ENCODE measurements at places on chromosomes 7 and 10.
A peak's percentile ranks its signal among the peaks of the same experiment; 100 is the strongest.

GRCh38 chr7:38274486-38274885 is 1.1 kb upstream of the TARP start:
- DNase-seq, result no peak

DNA sequence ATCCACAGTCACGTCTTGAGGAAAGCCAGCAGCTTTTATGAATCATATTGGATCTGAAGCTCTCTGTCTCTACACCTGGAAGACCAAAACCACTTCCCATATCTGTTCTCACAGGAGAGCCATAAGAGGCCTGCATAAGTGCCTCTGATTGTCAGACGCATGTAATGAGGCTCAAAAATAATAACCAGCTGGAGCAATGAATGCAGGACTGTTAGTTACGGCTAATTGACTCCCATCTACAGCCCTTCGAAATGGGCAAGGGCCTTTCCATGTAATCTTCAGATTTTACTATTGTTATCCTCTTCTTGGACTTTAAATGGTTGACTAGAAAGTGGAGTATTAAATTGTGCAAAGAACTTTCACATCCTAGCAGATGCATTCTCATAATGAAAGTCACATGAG is 4.4 kb upstream of the SEMA3C start:
- DNase-seq, result no peak

DNA sequence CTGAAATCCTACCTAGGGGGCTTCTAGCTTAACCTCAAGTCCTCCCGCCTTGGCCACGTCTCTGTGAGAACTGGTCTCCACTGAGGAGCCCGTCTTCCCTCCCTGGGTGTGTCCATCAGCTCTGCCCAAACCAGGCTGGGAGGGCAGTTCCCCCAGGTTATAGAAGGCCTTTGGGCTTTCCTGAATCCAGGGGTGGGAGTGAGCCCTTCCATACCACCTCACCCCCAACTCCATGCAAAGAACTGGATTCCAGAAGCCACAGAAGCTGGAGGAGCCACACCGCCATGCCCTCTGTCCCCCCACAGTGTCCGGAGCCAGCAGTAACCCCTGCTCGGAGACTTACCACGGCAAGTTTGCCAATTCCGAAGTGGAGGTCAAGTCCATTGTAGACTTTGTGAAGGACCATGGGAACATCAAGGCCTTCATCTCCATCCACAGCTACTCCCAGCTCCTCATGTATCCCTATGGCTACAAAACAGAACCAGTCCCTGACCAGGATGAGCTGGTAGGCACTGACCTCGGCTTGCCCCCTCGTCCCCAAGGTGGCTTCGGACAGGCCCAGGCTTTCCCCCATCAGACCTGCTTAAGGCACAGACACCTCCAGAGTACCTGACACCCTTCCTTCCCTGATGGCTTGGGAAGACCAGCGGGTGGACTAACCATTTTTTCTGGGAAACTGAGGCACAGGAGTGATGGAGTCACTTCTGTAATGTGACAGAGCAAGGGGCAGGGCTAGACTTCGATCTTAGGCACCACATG is 4.7 kb downstream of the CPA1 start:
- no peak for DNase-seq

DNA sequence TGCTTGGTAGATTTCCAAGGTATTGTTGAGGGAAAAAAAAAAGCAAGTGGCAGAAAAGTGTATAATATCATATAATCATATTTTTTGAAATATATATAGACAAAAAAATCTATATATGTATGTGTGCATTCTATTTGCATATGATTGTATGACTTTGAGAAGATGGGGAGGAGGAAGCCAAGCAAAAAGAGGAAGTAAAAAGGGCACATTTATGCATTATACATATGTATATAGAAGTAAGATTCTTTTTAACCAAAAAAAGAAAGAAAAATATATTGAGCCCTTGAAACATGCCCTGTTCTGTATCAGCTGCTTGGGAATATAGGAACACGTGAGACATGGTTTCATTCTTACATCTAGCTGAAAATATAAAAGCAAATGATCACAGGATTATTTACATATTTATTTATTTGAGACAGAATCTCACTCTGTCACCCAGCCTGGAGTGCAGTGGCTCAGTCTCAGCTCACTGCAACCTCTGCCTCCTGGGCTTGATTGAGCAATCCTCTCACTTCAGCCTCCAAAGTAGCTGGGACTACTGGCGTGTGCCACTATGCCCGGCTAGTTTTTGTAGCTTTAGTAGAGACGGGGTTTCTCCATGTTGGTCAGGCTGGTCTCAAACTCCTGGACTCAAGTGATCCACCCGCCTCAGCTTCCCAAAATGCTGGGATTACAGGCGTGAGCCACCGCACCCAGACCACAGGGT is 18.0 kb upstream of the SLF2 start:
- DNase-seq, result no peak

GRCh38 chr7:128831178-128831993 is 1.2 kb downstream of the FLNC start:
- DNase-seq, result no peak

GRCh38 chr7:112233048-112233697 is 26.7 kb downstream of the ZNF277 start:
- DNase-seq, result no peak

DNA sequence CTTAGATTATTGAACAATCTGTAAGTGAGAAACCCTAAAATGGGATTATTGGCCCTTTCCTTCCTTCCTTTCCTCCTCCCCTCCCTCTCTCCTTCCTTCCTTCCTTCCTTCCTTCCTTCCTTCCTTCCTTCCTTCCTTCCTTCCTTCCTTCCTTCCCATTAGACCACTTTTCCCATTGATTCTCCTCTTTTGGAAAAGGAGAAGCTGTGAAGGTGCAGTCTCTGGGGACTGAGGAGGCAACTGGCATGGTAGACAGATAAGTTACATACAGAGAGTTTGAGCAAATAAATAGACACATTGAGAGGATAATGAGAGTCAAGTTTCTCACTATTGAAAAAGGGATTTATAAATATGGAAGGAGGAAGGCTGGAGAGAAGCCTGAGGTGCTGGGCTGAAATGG is 45.0 kb upstream of the CCDC7 start:
- DNase-seq, result no peak

DNA sequence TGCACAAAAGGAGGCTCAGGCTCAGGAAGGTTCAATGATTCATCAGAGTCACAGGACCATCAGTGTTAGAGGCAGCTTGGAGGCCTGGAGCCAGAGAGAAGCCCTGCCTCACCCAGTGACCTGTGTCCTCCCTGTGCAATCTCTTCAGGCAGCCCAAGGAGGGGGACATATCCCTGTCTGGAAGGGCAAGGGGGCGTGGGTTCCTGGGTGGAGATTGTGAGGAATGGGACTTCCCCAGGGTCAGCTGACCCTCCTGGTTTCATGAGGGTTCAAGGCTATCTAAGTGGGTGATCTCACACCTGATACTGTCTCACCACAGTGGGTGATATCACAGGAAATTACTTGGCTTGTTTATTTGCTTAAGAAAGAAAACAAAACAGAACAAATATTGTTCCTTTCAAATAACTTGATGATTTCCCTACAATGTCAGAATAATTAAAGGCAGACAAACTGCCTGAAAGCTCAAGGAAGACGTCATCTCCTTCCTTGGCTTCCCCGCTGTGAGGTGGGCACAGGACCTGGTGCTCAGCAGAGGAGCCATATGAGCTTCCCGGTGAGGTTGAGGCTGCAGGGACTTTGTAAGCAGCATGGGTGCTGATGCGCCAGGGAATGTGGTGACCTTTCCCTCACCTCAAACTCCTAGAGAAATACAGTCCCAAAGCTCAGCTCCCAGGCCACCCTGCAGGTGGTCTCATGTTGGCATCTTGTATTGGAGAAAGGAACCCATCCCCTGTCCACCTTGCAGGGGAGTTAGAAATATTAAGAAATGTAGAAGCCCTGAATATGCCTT is 763.2 kb downstream of the GRID1 start:
- no peak for DNase-seq

GRCh38 chr7:134892963-134893362 is 93.3 kb upstream of the AGBL3 start:
- no peak for DNase-seq

DNA sequence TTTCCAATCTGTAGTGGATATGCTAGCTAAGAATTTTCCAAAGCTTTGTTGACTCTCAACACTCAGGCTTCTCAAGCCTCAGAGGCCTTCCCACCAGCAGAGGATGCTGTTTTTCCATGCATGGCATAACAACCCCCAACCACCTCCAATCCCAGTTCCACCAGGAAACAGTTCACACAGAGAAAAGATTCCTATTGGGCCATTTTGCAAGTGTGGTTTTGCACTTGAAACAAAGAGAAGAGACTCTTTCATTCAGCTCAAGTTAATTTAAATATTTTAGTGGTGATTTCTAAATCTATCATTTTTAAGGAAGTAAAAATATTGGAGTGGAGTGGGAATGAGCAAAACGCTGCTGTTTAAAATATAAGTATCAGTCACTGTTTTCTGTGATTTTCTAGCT is 105.6 kb upstream of the COL1A2 start:
- peak; percentile 73 for DNase-seq

GRCh38 chr7:48971173-48971572 is 46.8 kb downstream of the CDC14C start:
- DNase-seq, result no peak

GRCh38 chr10:13168781-13169180 is 7.4 kb downstream of the MCM10 start:
- no peak for DNase-seq

DNA sequence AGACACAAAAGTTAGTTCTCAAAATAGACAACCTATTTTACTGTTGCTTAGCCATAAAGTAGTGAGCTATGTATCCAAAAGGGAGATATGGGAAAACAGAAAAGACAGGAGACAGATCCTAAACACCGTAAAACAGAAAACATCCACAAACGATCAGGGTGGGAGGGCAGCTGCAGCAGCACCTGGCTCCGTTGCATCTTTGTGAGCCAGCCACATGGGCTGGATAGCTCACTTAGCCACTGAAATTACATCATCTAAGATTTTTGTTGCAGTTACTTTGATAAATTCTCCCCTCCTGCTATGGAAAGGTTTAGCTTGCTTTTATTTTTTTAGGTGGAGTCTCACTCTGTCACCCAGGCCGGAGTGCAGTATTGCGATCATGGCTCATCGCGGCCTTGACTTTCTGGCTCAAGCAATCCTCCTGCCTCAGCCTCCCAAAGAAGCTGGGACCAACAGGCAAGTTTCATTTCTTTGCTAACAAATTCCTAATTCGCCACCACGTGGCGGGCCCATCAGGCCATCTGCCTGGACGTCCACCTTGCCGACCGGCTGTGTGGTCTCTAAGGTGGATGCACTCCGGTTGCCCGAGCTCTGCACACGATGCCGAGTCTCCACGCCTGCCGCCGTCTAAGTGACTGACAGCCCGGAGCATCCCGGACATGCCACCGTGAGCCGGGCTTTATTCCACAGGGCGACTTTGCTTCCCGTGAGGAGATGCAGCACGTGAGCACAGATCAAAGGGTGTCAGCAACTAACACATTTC is 159.8 kb downstream of the DIP2C start:
- DNase-seq, result no peak

GRCh38 chr7:154686305-154686704 is 316.6 kb downstream of the PAXIP1 start:
- no peak for DNase-seq

DNA sequence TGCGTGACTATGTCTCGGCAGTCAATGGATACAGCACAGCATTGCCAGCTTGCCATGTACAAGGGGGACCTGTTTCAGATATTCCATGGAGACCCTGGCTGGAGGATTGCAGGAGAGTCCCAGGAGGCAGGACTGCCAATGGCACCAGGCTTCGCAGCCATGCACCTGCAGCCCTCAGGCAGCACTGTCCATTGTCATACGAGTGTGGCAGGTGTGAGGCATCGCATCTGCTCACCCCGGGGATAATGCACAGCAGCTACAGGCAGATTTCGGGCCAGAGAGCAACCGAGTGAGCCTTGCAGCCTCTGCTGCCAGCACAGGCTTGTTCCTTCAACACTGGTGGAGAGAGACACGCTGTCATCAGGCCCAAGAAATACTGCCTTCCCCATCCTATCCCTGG is 415.1 kb downstream of the PAXIP1 start:
- no peak for DNase-seq

GRCh38 chr7:5689716-5690115 is 91.7 kb downstream of the RNF216 start:
- no peak for DNase-seq

GRCh38 chr7:70301673-70302185 is 703.5 kb downstream of the AUTS2 start:
- no peak for DNase-seq

- no peak for DNase-seq
Measured at GRCh38 chr7:75963381-75963995, 30.9 kb downstream of the TMEM120A start.

DNA sequence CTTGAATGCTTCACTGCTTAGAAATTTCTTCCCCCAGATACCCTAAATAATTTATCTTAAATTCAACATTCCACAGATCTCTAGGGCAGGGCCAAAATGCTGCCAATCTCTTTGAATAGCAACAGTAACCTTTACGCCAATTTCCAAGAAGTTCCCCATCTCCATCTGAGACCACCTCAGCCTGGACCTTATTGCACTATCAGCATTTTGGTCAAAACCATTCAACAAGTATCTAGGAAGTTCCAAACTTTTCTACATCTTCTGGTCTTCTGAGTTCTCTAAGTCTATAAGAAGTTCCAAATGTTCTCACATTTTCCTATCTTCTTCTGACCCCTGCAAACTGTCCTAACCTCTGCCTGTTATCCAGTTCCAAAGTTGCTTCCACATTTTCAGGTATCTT is 1306.9 kb upstream of the SORCS1 start:
- no peak for DNase-seq

GRCh38 chr7:24754906-24755506 is 2.3 kb downstream of the GSDME start:
- no peak for DNase-seq

- DNase-seq, result peak; percentile 74
Measured at GRCh38 chr7:116138202-116138801, 72.0 kb upstream of the TES start.

- no peak for DNase-seq
Measured at GRCh38 chr10:63093227-63093626, 39.9 kb upstream of the NRBF2 start.

- no peak for DNase-seq
Measured at GRCh38 chr10:88440541-88440940, 142.6 kb downstream of the RNLS start.

- no peak for DNase-seq
Measured at GRCh38 chr7:33952824-33953223, 47.5 kb downstream of the BMPER start.

GRCh38 chr10:101965075-101965765 is 90.8 kb downstream of the ARMH3 start:
- no peak for DNase-seq
